ENCODE measurements at places on chromosomes 16 and 17.

DNA sequence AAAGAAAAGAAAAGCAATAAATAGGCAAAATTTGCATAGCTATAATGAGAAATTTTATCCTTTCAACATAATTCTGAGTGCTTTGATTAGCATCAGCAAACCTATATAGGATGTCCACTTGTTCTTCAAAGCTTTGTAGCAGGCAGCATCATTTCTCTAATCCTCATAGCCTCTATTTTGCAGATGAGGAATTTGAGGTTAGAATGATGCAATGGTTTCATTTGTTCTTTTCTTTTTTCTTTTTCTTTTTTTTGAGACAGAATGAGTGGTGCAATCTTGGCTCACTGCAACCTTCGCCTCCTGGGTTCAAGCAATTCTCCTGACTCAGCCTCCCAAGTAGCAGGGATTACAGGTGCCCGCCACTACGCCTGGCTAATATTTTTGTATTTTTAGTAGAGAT is 594.4 kb downstream of the TOX3 start:
- DNase-seq, result no peak

- DNase-seq, result no peak
Measured at GRCh38 chr16:50275428-50276325, 9.3 kb downstream of the ADCY7 start.

GRCh38 chr17:79504181-79504605 is 106.7 kb downstream of the RBFOX3 start:
- no peak for DNase-seq

- peak; percentile 85 for DNase-seq
Measured at GRCh38 chr17:17783116-17783824, 53.5 kb downstream of the SREBF1 start.

- DNase-seq, result no peak
Measured at GRCh38 chr17:40859536-40859935, 7.5 kb downstream of the KRT12 start.

- DNase-seq, result no peak
Measured at GRCh38 chr16:49055291-49055690, 226.3 kb downstream of the CBLN1 start.

DNA sequence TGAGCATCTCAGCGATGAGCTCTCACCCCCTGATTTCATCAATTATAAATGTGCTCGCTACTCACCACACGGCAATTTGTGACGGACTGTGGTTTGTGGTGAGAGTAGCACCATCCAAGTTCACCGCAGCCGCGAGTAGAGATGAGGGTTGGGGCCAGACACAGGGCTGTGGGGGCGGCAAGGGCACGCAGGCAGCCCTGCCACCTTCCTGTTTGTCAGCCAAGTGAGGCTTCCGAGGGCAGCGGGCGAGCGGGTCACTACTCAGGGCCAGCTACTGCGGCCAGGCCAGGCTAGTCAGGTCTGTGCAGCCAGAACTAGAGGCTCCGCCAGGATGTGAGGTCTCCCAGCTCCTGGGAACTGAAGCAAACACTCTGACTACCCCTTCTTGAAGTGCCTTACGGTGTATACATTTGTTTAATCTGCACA is 39.6 kb upstream of the MEOX1 start:
- DNase-seq, result no peak

DNA sequence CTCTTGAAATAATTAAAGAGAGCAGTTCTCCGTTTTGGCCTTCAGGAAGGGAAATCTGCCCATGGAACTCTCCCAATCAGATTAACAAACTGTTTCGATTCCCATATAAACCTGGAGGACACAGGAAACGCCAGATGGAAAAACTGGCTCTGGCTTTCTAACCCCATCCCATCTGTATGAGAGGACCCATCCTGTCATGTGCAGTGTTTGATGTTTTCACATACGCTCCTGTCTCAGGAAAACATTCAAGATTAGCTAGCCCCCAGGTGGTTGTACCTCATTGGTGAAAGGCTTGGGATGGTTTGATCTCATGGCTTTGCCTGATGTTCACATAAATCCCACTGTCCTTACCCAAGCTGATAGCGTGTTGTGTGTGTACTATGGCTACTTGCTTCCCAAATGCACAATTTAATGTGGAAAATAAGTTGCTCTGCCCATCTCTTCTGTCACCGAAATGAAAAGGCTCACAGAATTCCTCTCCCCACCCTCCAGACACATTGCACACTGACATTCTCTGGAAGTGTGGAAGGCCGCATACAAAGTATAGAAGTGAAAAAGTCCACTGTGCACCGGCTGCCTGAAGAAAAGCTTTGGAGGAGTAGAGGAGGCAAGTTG is 18.2 kb upstream of the ERN1 start:
- DNase-seq, result no peak

GRCh38 chr17:52025236-52025635 is 133.3 kb downstream of the CA10 start:
- no peak for DNase-seq

DNA sequence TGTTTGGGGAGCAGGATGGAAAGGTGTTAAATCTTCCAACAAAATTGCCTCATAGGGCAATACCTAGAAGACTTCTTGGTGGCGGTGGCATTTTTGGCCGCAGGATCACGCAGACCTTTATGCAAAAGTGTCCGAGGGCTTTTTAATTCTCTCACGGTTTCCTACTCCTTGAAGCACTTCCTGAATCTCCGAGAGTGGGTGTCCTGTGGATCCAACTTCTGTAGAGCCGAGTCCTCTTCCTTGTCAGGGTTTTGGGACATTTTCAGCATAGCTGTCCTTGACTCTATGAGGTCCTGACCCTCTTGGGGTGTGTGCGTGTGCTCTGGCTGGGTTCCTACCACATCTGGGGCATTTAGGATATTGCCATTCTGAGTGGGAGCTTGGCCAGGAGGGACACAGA is 31.7 kb downstream of the IL21R start:
- DNase-seq, result no peak

DNA sequence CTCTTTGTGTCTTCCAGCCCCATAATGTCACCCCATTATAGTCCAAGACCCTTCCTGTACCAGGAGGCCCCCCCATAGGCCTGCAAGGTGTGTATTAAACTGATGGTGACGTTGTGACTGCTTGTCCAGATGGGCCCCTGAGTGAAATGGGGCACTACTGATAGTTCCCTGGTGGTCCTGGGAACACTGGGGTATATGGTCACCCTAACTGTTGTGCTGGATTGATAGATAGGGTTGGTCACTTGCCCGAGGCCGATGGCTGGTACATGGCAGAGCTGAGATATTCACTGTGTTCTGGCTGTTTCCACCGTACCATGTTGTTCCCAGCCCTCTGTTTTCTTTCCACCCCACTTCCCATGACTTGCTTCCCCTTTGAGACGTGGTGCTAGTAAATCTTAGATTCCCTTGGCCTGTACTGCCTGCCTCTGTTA is 4.3 kb downstream of the CNP start:
- DNase-seq, result no peak

- DNase-seq, result no peak
Measured at GRCh38 chr16:56363781-56364565, 61.4 kb downstream of the AMFR start.

DNA sequence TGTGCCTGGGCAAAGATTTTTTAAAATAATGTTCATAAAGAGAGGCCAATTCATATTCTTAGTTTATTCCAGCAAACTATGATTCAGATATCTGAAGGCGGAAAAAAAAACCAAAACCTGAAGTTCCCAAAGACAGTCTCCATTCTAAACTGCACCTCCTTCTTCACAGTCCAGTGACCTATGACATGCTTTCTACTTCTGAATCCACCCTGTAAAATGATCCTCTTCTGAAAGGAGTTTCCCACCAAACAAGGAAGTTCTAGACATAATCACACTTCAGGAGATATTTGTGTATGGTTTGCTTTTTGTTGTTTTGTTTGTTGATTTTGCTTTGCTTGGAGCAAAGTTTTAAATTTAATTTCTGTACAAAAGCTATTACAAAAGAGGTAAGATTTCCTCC is 12.9 kb upstream of the CHST4 start:
- DNase-seq, result no peak

GRCh38 chr16:49670627-49671026 is 185.3 kb downstream of the ZNF423 start:
- no peak for DNase-seq

DNA sequence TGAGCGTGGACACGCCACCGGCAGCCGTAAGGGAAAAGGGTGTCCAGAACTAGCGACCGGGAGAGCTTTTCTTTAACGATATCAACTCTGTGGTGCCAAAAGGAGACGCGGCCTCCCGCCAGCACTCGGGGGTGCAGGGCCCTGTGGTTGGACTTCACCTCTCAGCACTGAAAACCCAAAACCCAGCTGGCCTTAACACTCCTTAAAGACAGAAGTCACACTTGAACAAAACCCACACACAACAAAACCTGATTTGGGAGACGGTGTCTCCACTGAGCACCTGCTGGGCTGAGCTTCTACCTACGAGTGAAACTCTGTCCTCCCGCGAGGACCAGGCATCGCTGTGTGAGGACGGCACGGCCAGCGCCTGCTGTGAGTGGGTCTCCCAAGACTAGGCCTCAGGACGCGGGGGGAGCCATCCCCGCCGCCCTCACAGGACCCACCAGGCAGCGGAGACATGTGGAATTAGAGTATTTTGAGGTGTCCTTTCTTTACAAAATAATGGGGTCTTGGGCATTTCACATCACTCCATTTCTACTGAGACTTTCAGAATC is 46.7 kb downstream of the WDR45B start:
- no peak for DNase-seq

DNA sequence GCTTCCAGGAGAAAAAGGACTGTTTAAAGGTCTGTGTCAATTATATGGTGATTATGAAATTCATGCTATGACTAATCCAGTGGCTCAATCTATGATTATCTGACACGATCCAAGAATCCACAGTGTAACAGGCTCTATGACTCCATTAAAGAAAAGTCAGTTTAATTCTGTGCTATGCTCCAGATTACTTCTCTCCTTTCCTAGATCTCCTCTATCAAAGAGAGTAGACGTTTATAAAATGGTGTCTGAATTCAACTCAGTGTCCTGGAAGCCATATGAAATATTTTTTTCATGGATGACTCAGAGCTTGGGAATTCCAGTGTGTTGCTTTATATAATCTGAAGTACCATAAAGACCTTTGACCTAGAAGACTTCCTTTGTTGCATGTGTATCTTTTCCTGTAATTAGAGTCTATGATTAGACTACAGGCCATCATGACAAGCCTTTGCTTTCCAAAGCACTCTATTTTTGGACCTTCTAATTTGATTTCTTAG is 27.0 kb upstream of the NF1 start:
- DNase-seq, result no peak

GRCh38 chr16:87461466-87461991 is 31.3 kb downstream of the ZCCHC14 start:
- peak; percentile 81 for DNase-seq

- no peak for DNase-seq
Measured at GRCh38 chr17:80876950-80877728, 114.5 kb upstream of the CHMP6 start.

DNA sequence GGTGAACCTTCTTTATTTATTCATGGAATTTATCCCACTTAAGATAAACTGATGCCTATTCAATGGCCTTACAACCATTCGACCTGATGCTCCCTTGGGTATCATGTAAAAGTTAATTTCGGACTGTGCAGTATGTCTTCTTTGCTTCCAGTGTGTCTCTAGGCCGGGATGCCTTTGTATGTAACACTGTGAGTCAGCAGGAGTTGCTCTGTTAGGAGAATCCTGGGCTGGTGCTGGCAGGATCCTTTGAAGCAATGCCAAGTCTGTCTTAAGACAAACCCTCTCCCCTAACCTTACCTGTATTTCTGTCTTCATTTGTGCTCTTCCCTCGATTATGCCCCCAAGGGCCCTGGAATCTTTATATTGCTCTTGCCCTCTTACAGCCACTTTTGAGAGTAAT is 37.9 kb upstream of the ABCA8 start:
- DNase-seq, result no peak

DNA sequence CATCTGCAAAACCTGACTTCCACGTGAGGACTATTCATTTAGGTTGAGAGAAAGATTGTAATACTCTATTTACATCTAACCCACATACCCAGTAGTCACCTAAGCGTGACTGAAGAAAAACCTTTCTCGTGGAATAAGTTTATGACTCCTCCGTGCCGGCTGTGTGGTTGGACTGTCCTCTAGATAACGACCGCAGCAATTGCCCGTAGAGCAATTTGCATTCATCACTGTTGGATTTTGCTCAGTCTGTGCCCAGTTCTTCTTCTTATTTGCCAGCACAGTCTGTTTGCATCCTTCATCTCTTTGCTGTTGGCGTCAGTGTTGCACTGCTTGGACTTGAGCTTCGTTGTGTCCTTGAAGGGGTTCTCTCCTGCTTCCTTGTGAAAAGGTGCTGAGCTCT is 131.3 kb downstream of the CYB561 start:
- no peak for DNase-seq

All from NCI-H1105 treated with DMSO at 0.1 percent for 48 hours (cell line).